Activated CD4-positive, alpha-beta T cell treated with anti-CD3 and anti-CD28 coated beads for 48 hours (primary cell): ENCODE measurements at places on chromosomes 6 and 20.
A peak's percentile ranks its signal among the peaks of the same experiment; 100 is the strongest.

- no peak for DNase-seq
These were observed 3.9 kb upstream of the TRDN start for GRCh38 chr6:123640567-123641187.

DNA sequence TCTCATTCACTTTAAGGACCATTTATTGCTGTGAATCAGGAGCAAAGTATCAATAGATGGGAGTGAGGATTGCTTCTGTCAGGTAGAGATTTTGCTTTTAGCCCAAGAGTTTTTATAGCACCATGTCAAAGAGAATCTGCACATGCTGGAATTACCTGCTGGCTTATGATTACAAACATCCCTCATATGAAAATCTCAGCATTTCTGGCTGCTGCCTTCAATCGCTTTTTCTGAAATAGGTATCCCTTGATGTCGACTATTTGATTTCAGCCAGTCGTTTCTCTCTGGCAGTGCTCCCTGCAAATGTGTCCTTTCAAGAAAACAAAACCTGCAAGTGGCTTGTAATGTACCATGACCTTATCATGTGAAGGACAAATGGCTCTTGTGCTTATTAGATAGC, 34.5 kb upstream of the NEDD9 start:
- DNase-seq, result no peak

DNA sequence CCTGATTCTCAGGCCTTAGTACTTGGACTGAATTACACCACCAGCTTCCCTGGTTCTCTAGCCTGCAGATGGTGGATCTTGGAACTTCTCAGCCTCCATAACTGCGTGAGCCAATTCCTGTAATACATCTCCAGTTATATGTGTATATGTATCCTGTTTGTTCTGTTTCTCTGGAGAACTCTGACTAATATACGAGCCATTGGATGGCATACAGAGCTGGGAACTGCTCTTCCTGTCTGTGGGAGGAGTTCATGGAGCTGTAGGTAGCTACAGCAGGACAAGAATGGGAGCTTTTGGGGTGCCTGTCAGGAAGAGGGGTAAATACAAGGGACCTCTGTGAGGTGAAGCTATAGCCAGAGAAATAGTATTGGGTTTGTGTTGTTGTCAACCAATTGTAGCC, 41.2 kb downstream of the TMEM14A start:
- no peak for DNase-seq

- no peak for DNase-seq
These were observed 30.4 kb downstream of the ADGRF5 start for GRCh38 chr6:46891252-46891795.

DNA sequence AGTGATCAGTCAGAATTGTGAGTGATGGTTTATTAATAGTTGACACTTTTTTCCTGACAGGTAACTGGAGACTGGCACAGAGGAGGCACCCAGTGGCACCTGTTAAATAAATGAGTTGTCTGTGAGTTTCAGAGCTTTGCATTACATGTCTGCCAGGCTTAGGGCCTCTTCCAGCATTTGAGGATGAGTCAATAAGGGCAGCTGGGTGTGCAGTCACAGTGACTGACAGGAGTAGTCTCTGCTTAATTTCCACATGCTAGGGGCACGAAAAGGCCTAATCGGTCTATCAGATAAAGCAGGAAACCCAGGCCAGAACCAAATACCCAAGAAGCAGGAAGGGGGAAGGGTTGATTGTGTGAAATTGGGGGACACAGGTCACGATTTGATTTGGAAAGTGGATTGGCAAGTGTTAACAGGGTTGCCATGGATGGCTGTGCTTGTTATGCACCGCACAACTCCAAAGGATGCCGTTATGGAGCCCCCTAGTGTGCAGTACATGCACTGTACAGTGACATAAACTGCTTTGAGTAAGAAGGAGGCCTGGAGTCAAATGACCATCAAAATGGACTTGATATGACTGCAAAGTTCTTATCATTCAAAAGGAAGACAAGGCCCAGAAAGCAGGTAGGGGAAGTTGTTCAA, 111.9 kb upstream of the GGTLC1 start:
- peak; percentile 64 for DNase-seq

- DNase-seq, result no peak
These were observed 1.2 kb upstream of the RAB22A start for GRCh38 chr20:58308290-58308679.

- no peak for DNase-seq
These were observed 52.0 kb downstream of the FRK start for GRCh38 chr6:116008470-116009243.

DNA sequence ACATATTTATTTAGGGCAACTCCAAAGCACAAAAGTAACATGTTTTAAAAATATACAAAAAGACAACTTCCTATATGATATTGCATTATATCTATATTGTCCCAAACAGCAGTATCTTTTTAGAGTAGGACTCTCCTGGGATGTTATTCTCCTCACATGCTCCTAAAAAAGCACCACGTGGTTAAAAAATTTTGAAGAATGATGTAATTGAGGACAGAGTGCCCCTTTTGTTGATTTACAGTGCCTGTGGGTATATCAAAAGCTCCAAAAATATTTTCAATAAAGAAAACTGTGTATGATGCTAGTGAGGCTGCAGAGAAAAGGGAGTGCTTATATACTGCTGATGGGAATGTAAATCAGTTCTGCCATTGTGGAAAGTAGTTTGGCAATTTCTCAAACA, 130.3 kb upstream of the HDAC2 start:
- DNase-seq, result no peak

DNA sequence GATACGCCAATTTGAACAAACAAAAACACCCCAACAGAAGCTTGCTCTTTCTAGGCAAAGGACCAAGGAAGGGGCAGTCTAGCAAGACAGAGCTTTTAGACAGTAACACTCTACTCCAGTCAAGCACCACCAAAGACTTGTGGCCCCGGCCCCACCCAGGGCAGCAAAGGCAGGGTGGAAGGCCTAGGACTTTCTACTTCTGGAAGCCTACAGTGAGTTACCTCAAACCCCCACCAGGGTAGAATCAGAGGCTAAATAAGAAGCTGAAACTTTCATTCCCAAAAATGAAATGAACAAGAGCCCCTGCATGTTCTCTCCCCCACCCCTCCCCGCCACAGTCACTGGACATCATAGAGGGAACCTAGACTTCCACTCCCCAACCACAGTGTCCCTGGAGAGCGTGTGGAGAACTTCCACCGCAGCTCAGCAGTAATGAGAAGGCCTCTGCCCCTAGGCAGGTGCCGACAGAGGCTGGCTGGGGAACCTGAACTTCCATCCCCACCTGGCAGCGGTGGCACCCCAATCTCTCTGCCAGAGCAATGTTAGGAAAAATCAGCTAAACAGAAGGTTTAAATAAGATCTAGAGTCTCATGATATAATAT, 40.0 kb downstream of the KATNA1 start:
- no peak for DNase-seq

GRCh38 chr6:140537834-140538705, 1163.6 kb upstream of the CITED2 start:
- DNase-seq, result no peak

DNA sequence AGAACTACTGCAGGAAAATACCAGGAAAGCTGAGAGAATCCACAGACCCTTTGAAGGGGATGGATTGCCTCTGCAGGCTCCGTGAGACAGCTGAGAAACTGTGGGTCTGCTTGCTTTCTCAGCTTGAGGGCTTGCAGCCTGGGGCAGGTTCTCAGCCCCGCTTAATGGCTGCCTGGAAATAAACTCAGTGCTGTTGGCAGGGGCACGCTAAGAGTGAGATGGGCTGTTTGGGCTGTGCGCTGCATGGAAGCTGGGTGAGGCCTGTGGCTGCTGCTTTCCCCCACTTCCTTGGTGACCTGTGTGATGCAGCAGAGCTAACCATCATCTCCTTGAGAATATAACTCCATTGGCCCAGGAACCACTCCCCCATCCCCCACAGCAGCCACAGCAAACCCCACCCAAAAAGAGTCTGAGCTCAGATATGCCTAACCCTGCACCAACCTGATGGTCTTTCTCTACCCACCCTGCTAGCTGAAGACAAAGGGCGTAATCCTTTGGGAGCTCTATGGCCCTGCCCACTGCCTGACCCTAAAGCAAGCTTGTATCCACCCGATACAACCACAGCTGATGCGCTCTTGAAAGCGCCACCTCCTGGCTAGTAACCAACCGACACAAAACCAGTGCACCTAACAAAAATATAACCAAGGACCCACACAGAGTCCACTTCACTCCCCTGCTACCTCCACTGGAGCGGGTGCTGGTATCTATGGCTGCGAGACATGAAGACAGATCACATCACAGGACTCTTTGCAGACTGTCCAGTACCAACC, 800.6 kb upstream of the MAP3K7 start:
- no peak for DNase-seq

- DNase-seq, result no peak
These were observed 268.3 kb downstream of the CD109 start for GRCh38 chr6:73964241-73964854.

GRCh38 chr6:121442576-121442975, 7.1 kb downstream of the GJA1 start:
- DNase-seq, result no peak

DNA sequence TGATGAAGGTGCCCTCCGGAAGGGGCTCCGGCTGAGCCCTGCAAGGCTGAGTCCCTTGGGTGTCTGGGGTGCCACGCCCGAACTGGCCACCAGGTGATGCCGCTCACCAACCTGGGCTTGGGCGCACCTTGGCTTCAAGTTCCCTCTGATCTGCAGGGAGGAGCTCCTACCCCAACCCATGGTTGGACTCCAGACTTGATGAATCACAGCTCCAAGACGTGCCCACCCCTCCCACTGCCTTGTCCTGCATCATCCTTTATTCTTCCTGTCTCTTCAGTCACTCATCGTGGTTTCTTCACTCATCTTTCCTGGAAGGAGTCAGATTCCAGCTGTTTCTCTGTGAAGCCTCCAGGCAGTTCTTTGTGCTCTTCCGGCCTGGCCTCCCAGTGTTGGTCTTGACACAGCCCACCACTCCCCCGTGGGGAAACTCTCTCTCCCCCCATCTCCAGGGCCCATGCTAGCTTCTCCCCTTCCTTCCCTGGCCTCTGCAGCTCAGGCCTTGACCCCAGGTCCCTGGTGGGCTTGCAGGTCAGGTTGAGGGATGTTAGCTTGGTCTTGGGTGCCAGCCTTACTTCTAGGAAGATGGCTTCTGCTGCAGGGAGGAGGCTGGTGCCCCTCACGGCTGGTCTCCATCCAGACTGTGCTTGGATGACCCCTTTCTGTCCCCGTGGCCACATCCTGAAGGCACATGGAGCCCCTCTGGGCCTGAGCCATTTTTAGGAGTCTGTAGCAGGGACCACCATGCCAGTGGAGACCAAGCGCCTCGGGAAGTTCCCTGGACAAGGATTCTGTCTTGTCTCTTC, 2.6 kb upstream of the ZBP1 start:
- peak; percentile 84 for DNase-seq

GRCh38 chr20:49999329-49999728, 16.5 kb downstream of the SNAI1 start:
- DNase-seq, result peak; percentile 67

DNA sequence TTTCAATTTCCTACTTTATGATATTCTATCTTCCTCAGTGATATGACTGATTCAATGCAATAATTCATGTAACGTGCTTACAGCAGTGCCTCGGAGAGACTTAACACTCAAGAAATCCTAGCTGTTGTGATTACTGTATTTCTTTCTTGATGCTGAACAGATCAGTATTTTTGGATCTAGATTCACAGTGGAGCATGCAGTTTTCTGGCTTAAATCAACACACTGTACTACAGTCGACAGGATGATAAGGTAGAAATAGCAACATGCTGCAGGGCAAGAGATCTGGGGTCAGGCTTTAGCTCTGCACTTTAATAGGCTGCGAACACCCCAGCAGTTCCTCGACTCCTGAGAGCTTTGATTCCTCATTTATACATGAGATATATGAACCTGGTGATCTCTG, 161.0 kb downstream of the AIG1 start:
- no peak for DNase-seq

DNA sequence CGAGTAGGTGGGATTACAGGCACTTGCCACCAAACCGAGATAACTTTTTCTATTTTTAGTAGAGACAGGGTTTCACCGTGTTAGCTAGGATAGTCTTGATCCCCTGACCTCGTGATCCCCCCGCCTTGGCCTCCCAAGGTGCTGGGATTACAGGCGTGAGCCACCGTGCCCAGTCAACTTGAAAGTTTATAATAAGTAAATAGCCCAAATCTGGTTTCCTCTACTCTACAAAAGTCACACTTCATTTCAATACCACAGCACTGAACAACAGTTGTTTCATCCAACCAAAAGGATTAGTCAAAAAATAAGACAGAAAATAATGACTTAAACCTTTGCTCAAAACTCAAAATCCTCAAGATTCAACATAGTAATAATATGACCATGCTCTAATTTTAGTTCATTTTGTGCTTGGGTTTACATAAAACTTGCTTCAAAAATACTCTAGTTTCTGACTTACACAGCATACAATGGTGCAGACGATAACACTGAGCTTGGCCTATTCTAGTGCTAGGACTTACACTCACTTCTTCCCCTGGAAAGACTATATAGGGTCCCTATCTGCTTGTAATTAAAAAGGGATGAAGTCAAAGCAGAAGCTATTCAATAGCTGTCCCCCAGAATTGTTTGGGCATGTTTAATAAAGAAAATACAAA, 56.7 kb downstream of the NT5E start:
- DNase-seq, result peak; percentile 43

DNA sequence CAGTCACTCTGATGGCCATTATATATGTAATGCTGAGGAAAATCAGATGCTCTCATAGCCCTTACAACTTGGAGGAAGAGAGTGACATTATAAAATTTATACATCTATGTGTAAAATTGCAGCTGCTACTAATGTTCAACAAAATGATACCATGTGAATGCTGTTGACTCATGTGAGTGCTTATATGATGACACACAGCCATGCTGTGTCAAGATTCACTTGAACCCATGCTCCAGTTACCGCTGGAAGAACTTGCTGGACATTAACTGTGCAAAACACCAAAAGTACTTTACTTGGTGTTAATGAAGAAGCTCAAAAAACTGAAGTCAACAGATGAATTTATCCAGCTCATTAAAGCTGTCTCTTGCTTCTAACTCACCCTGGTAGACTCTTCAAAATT, 318.9 kb upstream of the PLCB4 start:
- DNase-seq, result no peak

DNA sequence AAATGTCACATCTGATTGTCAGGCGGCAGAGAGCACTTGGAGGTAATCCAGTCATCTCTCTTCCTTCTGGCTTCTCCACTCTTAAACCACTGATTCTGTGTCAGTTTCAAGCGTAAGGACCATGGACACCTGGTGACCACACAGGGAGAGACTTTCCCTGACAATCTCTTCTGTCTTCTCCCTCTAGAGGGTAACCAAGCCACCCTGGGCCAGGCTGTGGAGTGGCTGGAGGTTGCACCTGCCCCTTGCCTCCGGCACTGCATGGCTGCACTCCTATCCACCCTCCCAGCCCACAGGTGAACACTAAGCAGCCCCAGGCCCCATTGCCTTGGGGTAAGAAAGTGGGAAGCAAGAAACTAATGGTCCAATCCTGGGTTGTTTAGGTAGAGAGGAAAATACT, 78.7 kb downstream of the BFSP1 start:
- DNase-seq, result no peak
